ENCODE measurements at places on chromosomes 13 and 19.

DNA sequence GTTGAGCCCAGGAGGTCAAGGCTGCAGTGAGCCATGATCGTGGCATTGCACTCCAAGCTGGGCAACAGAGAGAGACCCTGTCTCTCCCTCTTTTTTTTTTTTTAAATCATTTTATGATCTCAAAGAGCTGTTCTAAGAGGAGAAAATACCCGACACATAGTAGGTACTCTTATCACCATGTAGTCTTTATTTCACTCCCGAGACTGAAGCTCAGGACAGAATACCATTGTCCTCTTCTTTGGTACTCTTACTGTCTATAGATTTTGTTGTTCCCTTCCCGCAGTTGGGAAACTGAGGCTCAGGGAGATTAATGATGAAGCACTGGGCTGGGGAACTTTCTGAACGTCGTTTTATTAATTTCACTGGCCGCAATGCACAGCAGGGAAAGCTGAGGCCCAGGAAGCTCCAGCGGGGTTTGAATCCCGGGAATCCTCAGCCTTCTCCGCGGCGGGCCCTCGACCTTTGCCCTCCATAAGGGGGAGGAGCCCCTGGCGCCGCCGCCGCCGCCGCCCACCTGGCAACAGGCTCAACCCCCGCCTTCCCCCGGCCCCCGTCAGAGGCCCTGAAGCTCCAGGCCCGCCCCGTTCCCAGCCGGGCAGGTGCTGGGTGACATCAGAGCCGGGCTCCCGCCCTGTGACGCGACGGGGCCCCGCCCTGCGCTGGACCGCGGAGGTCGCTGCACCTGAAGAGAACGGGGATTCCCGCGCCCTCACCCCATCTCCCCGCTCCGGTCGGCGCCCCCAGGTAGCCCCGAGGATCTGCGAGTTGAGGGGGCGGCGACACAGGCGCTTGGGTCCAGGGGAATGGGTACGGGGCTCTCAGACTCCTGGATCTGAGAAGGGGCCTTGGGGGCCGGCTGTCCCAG, 1.6 kb downstream of the MYH14 start:
- peak; percentile 94 for DNase-seq

DNA sequence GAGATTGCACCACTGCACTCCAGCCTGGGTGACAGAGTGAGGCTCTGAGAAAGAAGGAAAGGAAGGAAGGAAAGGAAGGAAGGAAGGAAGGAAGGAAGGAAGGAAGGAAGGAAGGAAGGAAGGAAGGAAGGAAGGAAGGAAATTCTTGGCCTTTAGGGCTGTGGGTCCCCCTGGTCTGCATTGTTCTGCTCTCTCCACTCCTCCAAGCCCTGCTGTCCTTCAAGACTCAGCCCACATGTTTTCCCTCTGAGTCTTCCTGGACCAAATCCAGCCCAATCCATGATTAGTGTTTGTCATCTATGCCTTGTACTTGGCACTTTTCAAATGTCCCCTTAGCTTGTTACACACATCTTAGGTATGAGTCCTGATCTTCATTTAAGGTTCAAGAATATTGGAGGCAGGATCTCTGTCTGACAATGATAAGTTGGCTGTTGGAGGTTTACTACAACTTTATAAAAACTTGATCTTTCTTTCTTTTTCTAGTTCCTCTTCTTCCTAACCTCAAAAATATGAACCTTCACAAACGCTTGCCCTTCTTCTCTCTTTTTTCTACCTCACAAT, 48.8 kb upstream of the INTS6 start:
- DNase-seq, result no peak

DNA sequence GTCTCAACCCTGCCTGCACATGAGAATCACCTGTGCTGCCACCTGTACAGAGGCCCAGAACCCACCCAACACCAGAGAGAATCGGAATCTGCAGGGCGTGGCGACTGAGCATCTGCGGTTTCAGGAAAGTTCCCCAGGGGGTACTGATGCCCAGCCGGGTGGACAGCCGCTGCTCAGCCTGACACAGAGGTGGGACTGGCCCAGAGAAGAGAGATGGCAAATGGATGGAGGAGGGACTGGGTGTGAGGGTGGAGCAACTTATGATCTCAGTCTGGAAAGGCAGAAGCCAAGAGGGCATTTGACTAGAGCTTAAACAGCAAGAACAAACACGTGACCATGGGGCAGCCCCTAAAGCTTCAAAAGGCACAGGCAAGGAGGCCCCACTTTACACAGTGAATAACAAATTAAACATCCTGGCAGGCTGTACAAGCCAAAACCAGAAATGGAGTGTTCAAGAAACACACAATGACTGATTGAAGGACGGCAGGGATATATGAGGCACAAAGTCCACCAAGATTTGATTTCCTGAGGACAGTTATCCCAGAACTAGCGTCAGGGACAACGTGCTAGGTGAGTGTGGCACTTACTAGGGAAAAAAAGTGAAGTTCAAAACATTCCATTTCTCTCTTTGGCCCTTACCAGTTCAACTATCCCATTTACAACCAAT, 3.1 kb downstream of the RANBP3 start:
- no peak for DNase-seq

DNA sequence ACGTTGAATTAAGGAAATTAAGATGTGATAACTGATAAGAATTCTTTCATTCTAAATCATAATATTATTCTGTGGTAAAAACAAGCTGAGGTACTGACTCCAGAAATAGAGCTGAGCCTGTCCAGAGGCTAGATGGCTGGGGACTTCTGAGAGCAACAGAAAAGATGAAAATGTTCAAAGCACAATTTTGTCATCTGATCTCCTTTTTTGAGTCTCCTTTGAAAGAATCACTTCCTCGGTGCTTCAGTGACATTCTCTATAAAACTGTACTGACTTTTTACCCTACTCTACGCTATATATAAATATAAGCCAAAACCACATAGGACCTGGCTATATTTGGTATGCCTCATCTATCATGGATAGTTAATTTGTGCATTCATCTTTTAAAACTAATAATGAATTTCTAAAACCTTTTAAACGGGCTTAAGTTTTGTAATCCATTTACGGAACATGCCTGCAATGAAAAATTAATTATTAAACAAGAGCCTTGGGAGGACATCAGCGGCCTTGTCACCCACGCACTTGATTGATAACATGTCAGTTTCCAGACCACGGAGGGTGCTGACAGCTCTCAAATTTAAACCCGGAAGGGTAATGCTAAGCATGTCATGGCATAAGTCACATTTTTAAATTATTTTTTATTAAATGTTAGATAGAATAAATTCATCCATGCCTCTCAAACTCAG, 235.5 kb downstream of the PCDH9 start:
- no peak for DNase-seq

DNA sequence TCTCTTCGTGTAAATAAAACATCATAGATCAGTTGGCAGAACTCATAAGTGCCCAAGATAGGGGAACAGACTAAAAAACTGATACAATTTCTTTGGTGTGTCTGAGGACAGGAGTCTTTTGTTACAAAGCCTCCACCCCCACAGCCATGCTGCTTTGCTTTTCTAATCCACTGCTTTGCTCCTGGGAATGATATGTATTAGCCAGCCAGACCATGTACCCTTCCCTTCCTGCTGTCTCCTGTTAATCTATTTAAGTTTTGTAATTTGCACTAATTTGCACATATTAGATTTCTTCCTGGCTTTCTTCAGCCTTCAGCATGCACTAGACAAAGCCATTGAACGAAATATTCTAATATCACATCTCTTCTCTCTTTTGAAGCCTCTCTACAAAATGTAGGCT, 130.5 kb downstream of the MAB21L1 start:
- no peak for DNase-seq

DNA sequence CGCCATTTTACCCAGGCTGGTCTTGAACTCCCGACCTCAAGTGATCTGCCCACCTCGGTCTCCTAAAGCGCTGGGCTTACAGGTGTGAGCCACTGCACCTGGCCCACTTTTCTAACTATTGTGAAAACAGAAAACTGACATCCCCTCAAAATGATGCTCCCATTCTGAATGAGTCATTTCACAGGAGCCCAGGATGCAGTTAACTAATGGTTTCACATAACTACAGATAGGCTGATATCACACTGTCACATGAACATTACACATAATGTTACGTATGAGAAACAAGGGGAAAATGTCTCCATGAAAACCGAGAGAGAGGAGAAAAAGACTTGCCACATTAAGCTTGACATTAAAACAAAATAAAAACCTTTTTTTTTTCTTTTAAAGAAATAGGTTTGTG, 37.5 kb downstream of the N4BP2L2 start:
- no peak for DNase-seq

GRCh38 chr13:79522583-79522982, 41.6 kb downstream of the NDFIP2 start:
- no peak for DNase-seq

GRCh38 chr13:43315522-43315921, 292.1 kb downstream of the DNAJC15 start:
- no peak for DNase-seq

DNA sequence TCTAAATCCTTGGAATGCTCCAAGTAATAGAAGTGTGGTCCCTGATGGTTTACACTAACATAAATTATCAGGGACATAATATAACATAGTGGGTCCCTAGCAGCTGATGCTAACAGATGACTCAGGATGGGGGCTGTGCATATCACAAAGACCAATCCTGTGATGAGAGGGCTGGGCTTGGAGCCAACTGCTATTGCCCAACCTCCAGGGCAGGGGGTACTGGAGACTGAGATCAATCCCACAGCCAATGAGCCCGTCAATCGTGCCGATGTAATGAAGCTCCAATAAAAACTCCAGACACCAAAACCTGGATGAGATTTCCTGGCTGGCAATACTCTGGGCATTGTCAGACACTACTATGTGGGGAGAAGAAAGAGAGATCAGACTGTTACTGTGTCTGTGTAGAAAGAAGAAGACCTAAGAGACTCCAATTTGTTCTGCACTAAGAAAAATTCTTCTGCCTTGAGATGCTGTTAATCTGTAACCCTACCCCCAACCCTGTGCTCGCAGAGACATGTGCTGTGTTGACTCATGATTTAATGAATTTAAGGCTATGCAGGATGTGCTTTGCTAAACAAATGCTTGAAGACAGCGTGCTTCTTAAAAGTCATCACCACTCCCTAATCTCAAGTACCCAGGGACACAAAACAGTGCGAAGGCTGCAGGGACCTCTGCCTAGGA, 33.4 kb downstream of the ABCC4 start:
- DNase-seq, result no peak

DNA sequence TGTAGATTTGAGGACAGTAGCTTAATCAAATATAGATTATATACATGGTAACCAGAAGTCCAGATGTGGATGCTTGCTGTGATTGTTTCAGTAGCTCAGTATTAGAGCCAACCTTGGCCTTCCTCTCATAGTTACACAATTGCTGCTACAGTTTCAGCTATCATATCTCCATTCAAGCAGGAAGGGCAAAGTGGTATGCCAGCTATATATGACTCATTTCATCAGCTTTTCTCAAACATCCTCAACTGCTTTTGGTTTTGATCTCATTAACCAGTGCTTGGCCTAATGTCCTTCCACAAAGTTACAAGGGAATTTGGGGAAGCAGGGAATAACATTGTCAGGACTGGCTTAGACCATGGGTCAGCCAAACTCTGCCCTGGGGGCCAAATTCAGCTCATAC, 73.0 kb upstream of the MAB21L1 start:
- DNase-seq, result no peak

DNA sequence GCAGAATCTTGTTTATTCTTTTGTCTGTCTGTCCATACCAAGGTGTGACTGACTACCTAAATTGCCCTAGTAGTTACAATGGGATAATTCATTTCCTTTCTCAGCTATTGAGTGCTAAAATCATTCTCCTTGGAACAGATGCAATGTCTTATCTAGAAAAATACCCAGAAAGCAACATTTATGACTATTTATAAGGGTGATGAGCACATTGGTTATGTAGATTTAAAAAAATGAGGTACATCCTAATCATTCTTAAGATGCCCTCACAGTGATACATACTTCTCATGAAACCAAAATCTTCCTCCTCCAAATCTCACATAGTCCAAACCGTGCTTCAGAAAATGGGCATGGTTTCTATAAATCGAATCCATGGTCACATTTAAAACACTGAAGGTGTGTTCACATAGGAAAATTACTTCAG, 11.6 kb upstream of the UBE2L5 start:
- DNase-seq, result no peak

GRCh38 chr13:50026788-50027473, 11.7 kb downstream of the KCNRG start:
- DNase-seq, result no peak

- peak; percentile 98 for DNase-seq
These were observed 79.3 kb downstream of the KDM4B start for GRCh38 chr19:5048091-5048726.

DNA sequence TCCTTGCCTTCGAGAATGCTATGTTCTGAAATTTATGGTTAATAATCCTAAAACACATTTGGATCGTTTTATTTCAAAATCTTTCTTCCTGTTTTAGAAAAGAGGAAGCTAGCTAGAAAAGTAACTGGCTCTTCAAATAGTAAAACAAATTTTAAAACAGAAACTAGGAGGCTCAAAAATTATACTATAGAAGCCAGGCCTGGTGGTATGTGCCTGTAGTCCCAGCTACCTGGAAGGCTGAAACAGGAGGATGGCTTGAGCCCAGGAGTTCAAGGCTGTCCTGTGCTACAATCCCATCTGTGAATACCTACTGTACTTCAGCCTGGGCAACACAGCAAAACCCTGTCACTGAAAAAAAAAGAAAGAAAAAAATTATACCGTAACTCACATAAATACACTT, 57.9 kb downstream of the ELF1 start:
- no peak for DNase-seq

DNA sequence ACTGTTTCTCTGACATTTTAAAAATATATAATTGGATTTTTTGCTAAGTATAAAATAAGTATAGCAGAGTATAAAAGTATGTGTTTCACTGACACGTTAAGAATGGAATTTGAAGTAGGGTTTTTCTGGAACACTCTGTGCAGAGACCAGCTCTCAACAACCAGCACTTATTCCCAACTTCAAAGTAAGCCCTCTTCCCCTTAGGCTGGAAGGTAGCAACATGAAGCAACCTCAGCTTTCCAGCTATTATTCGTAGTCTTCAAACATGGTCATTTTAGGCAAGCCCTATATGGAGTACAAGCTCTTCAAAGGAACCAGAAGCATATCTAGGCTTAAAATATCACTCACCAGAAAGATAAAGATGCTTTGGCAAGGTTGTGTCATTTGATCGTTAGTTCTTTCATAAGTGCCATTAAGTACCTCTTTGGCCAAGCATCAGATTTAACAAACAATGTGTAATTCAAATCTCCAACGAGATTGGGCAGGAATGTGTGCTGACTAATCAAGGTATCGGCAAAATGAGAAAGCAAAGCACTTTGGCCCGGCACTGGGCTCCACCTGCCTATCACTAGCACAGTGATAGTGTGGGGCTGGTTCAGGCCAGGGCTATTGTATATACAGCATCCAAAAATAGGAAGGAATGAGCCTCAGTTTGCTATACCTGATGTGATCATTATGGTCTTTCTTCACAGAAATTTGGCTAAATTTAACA, 95.9 kb upstream of the FREM2 start:
- DNase-seq, result no peak
